HepG2 (cell line): ENCODE measurements at places on chromosomes 7 and 10. TPM values are rescaled to one million over a fixed set of nuclear protein-coding genes. Genes with fewer than 3 reads are reported as not detected.

DNA sequence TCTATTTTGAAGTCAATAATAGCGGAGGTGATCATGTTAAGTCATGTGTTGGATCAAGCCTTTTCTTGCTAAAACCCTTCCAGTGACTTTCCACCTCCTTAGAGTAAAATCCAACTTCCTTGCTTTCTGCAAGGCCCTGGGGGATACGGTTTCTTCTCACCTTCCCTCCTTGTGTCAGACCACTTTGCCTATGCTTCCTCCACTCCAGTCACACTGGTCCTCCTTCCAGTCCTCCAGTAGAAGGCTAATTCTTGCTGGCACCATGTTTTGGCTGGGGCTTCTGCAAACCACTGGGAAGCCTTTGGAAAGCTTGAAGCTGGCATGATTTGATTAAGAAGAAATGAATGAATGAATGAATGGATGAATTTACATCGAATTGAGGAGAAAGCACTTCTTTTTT, 169.5 kb downstream of the PLXDC2 start:
- H3K27me3 ChIP-seq, result no peaks in the 10 kb centered on the region
- no peaks in the 10 kb centered on the region for H3K36me3 ChIP-seq
- no peak overlapping the region for H3K27ac ChIP-seq
- DNase-seq, result no peak

UCN3 gene
- not detected in 2 replicates for total RNA-seq

GRCh38 chr7:79681454-79681853, 228.0 kb upstream of the MAGI2 start:
- no peaks in the 10 kb centered on the region for H3K36me3 ChIP-seq
- H3K27ac ChIP-seq, result no peak overlapping the region
- no peak overlapping the region for H3K4me3 ChIP-seq
- no peaks in the 10 kb centered on the region for H3K4me1 ChIP-seq
- no peak for DNase-seq

- no peaks in the 10 kb centered on the region for H3K4me1 ChIP-seq
- H3K36me3 ChIP-seq, result no peaks in the 10 kb centered on the region
- DNase-seq, result no peak
- no peak overlapping the region for H3K27ac ChIP-seq
- H3K27me3 ChIP-seq, result no peaks in the 10 kb centered on the region
- no peak overlapping the region for H3K4me3 ChIP-seq
These were observed 78.4 kb downstream of the IPMK start for GRCh38 chr10:58189269-58189668.

CYP3A4 gene
- 0.11 and 0.35 TPM in 2 replicates for total RNA-seq

CUEDC2 gene
- 13.0 and 13.1 TPM in 2 replicates for total RNA-seq

DNA sequence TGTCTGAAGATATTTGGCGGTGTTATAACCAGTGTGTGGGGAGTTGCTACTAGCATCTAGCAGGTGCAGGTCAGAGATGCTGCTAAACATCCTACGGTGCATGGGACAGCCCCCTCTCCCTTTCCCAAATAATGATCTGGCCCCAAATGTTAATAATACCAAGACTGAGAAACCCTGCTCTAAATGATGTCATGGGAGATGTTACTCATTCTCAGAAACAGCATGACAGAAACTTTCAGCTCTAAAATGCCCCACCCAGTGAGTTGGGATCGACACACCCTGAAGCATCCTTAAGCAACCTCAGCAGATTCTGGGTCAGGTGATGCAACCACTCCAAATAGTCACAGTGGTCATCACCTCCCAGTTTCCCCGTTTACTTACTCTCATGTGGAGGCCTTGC, 108.8 kb upstream of the MPP7 start:
- no peak for DNase-seq
- H3K27me3 ChIP-seq, result no peaks in the 10 kb centered on the region
- H3K36me3 ChIP-seq, result no peaks in the 10 kb centered on the region
- H3K4me1 ChIP-seq, result no peaks in the 10 kb centered on the region
- H3K27ac ChIP-seq, result no peak overlapping the region

DNA sequence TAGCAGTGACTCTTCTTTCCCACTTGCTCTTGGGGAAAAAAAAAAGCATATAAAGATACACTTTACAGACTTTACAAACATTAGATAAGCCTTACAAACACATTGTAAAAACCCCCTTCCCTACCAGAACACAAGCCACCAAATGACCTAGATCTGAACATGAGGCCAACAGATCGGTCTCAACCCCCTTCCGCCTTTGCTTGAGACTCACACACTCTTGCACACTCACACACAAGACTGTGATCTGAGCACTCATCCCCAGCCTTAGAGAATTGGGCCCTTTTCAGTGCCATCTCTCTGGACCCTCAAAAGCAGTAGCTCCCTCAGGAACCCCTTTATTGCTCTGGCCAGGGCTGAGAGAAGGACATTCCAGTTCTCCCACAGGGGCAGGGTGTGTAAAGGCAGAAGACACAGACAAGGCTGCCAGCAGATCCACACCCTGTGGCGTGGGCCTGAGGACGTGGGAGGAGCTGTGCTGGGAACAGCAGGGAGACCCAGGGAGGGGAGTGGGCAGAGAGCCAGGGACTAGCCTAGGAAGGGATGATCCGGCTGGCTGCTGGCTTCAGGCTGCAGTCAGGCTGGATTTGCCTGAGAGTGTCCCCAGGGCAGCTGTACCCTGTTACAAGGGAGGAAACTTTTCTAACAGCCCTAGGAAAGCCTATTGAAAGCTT, 206.7 kb downstream of the KIAA1217 start:
- H3K36me3 ChIP-seq, result no peaks in the 10 kb centered on the region
- no peaks in the 10 kb centered on the region for H3K27me3 ChIP-seq
- DNase-seq, result no peak
- H3K4me3 ChIP-seq, result no peak overlapping the region
- no peak overlapping the region for H3K27ac ChIP-seq

GRCh38 chr7:127769696-127770400, 117.9 kb downstream of the SND1 start:
- no peaks in the 10 kb centered on the region for H3K27me3 ChIP-seq
- no peak overlapping the region for H3K27ac ChIP-seq
- no peaks in the 10 kb centered on the region; the same call in 1 of the 2 replicates for H3K36me3 ChIP-seq
- H3K4me1 ChIP-seq, result 0 out of 2 replicates have a peak, but pooled peaks cover 7% of the 10 kb centered on the region

- H3K27ac ChIP-seq, result no peak overlapping the region
- no peak for DNase-seq
- no peaks in the 10 kb centered on the region; the same call in 1 of the 2 replicates for H3K27me3 ChIP-seq
- peaks cover 32% of the 10 kb centered on the region for H3K4me1 ChIP-seq
- H3K36me3 ChIP-seq, result no peaks in the 10 kb centered on the region
These were observed 23.4 kb upstream of the LIPA start for GRCh38 chr10:89274928-89275327.

GBX1 gene
- total RNA-seq, result not detected in 2 replicates

- H3K27ac ChIP-seq, result no peak overlapping the region
- DNase-seq, result no peak
- no peaks in the 10 kb centered on the region for H3K36me3 ChIP-seq
- H3K4me1 ChIP-seq, result no peaks in the 10 kb centered on the region
- peaks cover 8% of the 10 kb centered on the region; the same call in 1 of the 2 replicates for H3K27me3 ChIP-seq
These were observed 39.9 kb downstream of the TLL2 start for GRCh38 chr10:96473866-96474265.

FANK1 gene
- total RNA-seq, result not detected in 2 replicates

GRCh38 chr10:34711500-34711899, 103.6 kb downstream of the PARD3 start:
- peak; percentile 39 for DNase-seq
- peak overlapping the region; percentile 23 for H3K27ac ChIP-seq
- H3K36me3 ChIP-seq, result no peaks in the 10 kb centered on the region
- peaks cover 85% of the 10 kb centered on the region for H3K4me1 ChIP-seq
